T-helper 2 cell treated with Interferon-gamma antibody and Interleukin-4, amounts not matched to agents 5 μg/mL and 100 μg/mL, for 36 hours (primary cell): ENCODE measurements at places on chromosomes 7 and 10.
A peak's percentile ranks its signal among the peaks of the same experiment; 100 is the strongest.

GRCh38 chr7:101636822-101637623 is 7.9 kb upstream of the MYL10 start:
- no peak for DNase-seq

- no peak for DNase-seq
Observed at GRCh38 chr10:100579261-100580090, 43.7 kb downstream of the HIF1AN start.

- no peak for DNase-seq
Observed at GRCh38 chr7:27107391-27108381, 5.2 kb upstream of the HOXA2 start.

DNA sequence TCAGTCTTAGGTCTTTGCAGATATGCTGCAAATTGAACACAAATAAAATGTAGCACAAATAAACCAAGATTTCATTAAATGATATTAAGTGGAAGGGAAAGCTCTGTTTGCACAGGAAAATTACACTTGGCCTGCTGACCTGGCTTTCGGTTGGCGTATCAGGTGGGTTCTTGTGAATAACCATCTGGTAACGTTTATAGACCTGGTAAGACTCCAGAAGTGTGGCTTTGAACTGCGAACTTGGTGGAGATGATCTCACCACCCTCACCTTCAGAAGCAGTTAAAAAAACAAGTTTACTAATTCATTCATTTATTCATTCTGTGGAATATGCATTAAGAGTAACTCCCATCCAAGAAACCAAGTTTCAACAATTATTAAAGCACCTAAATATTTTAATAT is 28.1 kb downstream of the ATE1 start:
- DNase-seq, result no peak

DNA sequence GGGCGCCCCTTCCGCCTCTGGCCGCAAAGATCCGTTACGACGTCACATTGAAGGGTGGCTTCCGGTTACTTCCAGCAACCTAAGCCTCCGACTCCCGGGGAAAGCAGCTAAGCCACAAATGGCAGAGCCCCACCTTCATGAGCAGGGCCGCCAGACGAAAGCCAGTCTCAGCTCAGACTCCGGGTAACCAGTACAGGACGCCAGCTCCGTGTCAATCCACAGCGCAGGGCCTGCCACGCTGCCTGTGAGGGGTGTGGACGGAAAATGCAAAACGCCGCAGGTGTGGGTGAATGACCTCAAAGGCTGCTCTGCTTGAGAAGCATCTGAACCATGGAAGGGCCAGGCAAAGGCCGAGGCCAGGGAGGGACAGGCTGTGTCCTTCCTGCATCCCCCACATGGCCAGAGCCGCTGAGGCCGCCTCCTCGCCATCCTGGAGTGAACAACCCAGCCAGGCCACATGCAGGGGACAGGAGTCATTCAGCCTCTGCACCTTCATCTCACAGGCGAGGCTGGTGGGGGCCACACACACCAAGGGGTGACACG is 53.5 kb upstream of the PPP2R2D start:
- no peak for DNase-seq

DNA sequence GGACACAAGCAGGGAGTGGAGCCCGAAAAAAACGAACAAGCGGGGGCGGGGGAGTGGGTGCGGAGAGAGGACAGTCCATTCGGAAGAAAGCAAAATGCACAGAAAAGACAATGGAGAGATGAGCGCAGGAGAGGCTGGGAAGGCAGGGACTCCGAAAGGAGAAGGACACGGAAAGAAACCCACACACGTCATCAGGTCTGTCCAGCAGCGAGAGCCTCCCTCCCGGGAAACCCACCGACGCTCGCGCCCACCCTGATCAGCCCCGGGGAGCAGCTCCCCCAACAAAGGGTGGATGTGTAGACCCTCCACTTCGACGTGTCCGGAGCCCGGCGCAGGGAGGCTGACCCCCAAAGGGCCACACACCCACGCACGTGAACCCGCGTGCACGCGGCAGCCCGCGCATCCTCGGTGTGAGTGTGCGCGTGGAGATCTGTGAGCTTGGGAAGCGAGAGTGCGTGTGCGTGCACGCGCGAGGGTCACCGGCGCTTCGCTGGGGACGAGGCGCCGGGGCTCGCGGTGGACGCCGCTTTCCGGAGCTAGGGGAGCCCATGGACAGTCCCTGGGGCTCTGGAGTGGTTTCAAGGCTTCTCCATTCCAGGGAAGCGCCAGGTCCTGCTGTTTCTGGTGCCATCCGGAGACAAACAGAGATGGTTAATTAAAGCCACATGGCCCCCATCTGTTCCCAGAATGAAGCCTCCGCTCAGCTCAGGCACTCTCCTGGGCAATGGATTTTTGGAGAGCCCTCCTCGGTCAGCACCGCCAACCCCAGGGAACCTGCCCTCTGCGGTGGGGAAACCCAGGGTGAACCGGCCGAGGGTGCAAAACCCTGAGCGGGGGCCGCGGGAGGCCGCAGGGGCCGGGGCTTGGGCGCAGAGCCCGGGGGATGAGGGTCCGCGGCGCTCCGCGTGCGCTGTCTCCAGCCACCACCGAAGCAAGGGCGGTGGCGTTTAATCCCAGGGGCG is 916 bp downstream of the LAMB1 start:
- DNase-seq, result no peak

GRCh38 chr7:4797858-4798705 is 22.7 kb downstream of the AP5Z1 start:
- peak; percentile 49 for DNase-seq

GRCh38 chr7:133871757-133872156 is 255.4 kb upstream of the LRGUK start:
- DNase-seq, result no peak

DNA sequence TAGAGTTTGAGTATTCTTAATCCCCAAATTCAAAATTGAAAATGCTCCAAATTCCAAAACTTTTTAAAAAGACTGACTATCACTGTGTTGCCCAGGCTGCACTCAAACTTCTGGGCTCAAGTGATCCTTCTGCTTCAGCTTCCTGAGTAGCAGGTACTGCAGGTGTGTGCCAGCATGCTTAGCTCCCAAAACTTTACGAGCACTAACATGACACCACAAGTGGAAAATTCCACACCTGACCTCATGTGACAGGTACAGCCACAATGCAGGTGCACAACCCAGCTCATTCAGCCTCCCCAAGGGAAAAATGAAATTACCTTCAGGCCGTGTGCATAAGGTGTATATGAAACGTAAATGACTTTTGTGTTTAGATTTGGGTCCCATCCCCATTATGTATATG is 16.5 kb downstream of the CDC123 start:
- no peak for DNase-seq

GRCh38 chr7:3688071-3688470 is 387.0 kb downstream of the SDK1 start:
- DNase-seq, result no peak

DNA sequence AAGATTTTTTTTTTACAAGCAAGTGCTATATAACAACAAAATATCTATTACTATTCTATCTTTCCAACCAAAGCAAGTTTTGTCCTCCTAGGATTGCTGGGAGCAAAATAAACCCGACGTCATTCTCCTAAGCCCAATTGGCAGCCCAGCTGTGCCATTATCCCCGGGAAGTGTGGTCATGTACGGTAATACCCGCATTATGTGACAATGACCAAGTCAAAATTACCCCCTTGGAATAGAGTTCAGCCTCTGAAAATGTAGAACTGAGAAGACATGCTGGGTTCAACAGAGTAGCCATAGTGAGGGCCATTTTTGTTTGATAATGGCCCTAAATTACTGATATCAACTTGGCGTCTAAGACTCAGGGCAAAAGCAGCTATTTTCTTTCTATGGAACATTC is 215.5 kb downstream of the LRRTM3 start:
- no peak for DNase-seq

- DNase-seq, result no peak
Observed at GRCh38 chr10:28118985-28119628, 120.2 kb upstream of the ODAD2 start.

- DNase-seq, result peak; percentile 86
Observed at GRCh38 chr7:106717955-106718871, 57.3 kb upstream of the CCDC71L start.

GRCh38 chr7:137625197-137625596 is 221.6 kb downstream of the DGKI start:
- no peak for DNase-seq

GRCh38 chr7:157177983-157178381 is 39.3 kb downstream of the UBE3C start:
- no peak for DNase-seq

DNA sequence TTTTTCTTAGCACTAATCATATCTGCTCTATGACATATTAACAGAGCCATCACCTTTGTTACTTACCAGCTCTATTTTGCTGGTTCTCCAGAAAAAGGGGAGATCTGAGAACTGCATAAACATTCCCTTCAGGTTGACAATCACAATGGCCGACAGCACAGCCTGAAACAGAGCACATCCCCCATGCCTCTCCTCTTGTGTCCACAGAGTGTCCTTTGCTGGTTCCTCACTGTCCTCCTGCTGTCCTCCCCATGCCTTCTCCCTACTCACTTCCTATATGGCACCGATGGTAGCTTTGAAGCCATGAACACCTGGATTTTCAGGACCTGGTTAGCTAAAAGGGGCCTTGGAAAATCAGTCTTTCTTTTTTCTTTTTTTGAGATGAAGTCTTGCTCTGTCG is 41.8 kb downstream of the PSMC2 start:
- no peak for DNase-seq

DNA sequence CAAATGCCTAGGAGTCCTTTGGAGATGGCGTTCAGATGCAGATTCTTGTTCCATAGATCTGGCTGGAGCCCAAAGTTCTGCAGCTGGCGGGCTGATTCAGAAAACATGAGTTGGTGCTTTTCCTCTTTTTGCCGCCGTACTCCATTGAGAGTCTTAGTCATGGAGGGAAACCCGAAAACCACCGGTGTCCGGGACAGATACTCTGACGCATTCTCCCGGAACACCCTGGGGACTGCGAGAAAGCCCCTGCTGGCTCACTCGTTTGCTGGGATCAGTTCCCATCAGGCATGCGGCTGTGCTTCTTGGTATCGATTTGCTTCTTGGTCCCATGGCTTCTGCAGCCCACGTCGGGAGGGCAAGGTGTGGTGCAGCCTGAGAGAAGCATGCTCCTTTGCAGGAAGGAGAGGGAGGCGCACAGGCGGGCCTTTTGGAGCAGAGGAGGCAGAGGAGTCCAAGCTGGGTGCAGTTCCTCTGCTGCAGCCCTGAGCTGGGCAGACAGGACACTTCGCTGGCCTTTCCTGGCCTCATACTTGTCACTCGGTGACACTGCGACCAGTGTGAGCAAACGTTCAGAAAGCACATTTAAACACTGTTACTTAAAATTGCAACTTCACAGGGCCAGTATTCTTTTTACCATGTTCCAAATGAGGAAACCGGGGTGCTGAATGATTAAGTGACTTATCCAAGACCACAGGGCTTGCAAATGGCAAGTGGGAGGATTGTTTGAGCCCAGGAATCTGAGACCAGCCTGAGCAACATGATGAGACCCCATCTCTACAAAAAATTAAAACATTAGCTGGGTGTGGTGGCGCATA is 30.6 kb upstream of the PFKFB3 start:
- DNase-seq, result peak; percentile 53

- peak; percentile 21 for DNase-seq
Observed at GRCh38 chr7:135508883-135509588, 866 bp downstream of the CNOT4 start.

- no peak for DNase-seq
Observed at GRCh38 chr10:16853201-16853600, 36.0 kb upstream of the RSU1 start.

GRCh38 chr7:30627026-30627425 is 32.3 kb downstream of the GARS1 start:
- no peak for DNase-seq

DNA sequence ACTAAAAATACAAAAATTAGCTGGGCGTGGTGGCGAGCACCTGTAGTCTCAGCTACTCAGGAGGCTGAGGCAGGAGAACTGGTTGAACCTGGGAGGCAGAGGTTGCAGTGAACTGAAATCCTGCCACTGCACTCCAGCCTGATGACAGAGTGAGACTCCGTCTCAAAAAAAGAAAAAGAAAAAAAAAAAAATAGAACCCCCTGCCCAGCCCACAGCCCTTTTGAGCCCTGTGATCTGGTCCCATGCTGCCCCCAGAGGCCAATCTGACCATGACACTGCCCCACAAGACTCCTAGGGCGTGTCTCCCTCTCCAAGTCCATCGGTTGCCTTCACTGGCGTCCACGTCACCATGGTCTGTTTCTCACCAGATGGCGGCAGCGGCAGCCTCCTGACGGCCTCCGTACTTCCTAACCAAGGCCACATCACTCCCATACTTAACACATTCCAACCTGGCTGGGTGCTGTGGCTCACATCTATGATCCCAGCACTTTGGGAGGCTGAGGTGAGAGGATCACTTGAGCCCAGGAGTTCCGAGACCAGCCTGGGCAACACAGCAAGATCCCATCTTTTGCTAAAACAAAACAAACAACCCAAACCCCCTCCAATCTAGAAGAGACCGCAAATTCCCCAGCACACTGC is 18.0 kb downstream of the STX1A start:
- DNase-seq, result no peak

GRCh38 chr7:14069961-14070360 is 80.5 kb upstream of the ETV1 start:
- no peak for DNase-seq

- DNase-seq, result no peak
Observed at GRCh38 chr7:19001854-19002253, 115.6 kb downstream of the TWIST1 start.

DNA sequence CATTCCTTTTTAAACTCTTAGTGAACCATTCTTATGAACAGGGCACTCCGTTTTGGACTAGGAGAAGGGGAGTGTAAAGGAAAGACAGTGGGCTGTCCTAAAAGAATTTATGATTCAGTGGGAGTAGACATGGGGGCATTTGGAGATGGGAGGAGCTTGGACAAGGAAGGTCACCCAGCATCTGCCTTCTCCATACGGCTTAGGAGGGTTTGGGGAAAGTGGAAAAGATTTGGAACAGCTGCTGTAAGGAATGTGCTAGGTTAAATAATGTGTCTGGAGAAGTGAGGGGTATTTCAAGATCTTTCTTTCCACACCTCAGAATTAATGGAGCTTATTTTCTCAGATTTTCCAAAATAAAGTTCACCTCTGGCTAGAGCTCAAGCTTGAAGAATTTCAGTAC is 24.0 kb downstream of the SLC35G1 start:
- no peak for DNase-seq

GRCh38 chr7:32204361-32205018 is 134.3 kb upstream of the PDE1C start:
- no peak for DNase-seq

- no peak for DNase-seq
Observed at GRCh38 chr7:70237831-70238575, 639.7 kb downstream of the AUTS2 start.

GRCh38 chr7:127245607-127246006 is 7.1 kb downstream of the GRM8 start:
- DNase-seq, result no peak

DNA sequence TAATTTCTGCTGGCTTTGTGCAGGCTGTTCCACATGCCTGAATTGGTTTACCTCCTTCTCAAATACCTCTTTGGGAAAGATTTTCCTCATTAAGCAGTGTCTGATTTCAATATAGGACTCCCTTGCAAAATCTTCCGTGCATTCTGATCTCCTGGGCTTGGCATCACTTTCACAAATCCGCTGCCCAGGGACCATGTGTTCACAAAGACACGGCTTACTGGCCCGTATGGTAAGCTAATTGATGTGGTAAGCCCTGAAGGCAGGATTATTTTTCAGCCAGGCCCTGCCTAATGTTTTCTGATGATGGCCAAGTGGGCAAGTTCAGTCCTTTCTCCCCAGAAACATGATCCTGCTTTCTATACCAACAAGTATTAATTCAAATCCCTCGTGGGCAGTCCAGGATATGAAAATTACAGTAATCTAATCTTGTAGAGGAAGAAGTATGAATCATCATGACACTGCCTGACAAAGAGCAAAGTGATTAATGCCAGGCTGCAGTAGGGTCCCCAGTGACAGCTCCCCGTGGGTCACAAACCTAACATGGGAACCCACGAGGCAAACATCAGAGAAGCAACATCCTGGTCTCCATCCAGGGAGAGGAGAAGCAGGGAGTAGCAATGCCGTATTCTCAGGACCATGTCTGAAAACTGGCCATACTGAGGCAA is 11.6 kb upstream of the SVIL start:
- no peak for DNase-seq
